ENCODE measurements at places on chromosomes 11 and 22.

GRCh38 chr11:110076371-110076965 lies 16.7 kb upstream of the ZC3H12C start:
- DNase-seq: peak; percentile 56

GRCh38 chr11:36763187-36763586 lies 165.2 kb upstream of the RAG2 start:
- DNase-seq: no peak

GRCh38 chr22:30396871-30397655 lies at the start of gene SEC14L2:
Gene SEC14L2, plus strand, starts transcription at chr22:30397018. Its CDS starts 99 bp downstream, at chr22:30397117.
- peak; percentile 35 for DNase-seq

DNA sequence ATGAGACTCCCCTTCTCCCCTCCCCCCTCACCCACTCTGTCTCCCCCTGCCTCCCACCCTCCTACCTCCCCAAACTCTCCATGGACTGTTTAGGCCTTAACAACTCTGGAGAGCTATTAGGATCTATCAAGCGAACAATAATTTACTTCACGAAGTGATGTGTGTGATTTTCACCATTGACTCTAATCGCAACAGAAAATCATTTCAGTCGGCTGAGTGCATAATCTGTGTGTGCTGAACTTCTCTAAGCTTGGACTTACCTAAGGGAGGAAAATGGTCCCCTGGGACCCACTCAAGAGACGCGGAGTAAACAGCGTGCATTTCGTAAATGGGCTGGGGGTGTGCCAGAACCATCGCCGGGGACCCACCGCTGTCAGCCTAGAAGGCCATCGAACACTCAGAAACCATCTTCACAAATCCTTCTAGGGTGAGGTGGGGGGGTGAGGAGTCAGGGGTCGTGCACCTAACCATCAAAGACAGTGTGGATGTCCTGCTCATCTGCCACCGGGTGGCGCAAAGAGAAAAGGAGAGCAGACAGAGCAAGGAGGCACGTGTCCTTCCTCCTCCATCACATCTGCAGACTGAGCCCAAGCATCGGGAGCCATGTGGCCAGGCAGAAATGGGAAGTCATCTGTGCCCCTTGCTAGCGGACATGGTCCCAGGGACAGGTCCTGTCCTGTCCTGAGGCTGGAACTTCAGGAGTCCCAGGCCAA lies 62.1 kb upstream of the NUP50 start:
- DNase-seq: peak; percentile 51

DNA sequence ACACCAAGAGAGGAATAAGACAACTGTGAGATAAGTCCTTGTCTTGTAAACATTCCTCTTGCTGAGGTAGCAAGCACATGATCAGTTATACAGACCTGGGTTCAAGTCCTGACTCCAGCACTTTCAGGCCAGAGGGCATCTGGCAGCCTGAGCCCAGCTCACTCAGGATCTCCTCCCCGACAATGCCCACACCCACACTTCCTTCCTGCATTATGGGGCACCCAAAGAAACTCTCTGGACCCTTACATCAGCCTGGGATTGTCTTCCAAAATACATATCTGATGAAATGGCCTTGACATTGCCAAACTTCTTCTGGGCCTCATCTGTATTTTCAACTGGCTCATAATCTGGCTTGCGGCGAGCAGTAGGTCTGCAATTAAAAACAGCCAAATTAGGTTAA lies 48.6 kb downstream of the ARFGAP3 start:
- DNase-seq: no peak

DNA sequence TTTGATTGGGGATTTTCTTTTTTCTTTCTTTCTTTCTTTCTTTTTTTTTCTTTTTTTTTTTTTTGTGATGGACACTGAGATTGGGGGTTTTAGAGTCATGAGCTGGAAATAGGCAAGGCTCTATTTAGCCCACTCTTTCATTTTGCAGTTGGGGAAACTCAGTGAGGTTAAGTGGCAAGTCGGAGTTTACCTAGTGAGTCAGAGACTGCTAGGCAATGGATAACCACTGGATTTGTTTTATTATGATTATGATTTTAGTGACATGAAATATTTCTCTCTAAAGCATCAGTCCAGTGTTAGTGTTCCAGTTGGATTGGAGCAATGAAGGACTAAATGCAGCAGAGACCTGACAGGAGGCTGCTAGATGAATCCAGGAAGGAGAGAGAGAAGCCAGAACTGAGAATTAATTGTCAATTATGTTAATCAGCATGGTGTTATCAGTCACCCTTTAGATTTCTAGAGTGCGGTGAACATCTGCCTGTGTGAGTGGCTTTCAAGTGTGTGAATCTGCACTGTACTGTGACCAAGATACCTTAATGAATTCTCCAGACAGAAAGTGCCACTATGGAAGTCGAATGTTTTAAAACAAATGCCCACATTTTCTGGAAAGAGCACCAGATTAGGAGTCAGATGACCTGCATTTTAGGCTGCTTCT lies 10.9 kb downstream of the BMAL1 start:
- peak; percentile 47 for DNase-seq

DNA sequence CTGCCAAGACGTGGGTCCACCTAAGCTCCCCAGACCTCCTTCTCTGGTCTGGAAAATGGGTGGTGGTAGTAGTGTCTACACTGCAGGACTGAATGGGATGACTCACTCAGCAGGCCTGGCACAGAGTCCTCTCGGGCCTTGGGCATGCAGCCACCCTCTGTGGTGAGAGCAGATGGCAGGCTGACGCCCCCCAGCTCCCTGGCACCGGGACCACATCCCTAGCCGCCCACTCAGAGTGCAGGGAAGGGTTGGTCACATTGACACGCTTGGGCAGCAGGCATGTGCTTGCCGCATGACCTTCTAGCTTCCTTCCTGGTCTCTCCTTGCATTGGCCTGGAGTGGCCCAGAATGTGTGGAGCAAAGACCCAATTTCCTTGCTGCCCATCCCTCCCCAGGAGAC lies 30.7 kb upstream of the PRODH start:
- DNase-seq: no peak

Measured in bronchial epithelial cell (primary cell).